ENCODE measurements at places on chromosomes 7 and 10.

DNA sequence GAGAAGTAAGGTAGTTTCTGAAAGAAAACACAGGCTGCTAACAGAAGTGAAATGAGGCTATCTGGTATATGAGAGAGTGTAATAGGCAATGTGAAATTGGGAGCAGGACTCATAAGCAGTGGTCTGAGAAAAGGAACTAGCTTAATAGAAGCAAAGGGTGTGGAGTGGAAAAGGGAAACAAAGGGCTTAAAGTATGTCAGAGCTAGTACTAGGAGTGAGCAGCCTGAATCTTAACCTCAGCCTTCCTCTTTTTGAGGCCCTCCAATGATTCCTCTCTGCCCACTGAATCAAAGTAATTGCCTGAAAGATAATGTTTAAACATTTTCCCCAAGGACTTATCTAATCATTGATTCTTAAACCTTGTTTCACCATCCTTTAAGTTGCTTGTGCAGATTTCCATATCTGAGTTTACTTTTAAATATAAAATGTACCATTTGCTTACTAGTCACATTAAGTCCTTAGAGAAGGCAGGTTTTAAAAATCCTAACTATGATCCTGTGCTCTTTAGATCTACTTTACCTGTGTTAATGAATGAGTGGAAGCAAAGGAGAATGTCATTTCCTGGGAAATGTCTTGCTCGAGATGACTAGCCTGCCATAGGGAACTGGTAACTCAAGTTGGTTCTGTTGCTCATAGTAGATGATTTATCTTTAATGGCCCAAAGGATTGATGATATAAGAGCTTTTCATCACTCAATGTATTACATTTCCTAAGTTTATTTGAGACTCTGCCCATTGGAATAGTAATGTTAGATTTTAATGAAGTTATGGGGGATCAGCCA lies 155.0 kb downstream of the SKAP2 start:
- peak; percentile 22 for DNase-seq

DNA sequence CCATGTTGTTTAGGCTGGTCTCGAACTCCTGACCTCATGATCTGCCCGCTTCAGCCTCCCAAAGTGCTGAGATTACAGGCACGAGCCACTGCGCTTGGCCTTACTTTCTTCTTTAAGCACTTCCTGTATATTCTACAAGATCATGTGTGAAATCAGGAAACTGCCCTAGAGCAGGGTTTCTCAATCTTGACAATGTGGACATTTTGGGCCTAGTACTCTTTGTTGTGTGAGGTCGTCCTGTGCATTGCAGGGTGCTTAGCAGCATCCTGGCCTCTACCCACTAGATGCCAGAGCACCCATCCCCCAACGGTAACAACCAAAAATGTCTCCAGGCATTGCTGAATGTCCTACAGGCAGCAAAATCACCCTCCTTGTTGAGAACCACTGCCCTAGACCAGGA lies 24.7 kb downstream of the RRP12 start:
- DNase-seq: no peak

- no peak for DNase-seq
These were observed 1.0 kb downstream of the CRPPA start for GRCh38 chr7:16420329-16420648.

DNA sequence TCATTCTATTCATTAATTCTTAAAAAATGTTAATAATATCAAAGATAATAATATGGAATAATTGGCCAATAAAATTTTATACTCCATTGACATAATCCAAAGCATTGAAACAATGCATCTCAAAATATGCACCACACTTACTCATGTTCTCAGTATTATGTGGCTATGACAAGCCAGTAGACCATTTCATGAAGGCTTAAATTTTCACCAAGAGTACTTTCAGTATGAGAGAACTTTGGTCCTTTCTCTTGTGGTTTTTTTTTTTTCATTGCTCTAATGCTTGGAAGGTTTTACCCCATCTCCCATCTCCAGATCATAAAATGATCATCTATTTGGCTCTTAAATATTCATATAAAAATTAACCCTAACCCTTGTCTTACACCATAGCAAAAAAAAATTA lies 45.5 kb upstream of the TMEM140 start:
- DNase-seq: no peak

DNA sequence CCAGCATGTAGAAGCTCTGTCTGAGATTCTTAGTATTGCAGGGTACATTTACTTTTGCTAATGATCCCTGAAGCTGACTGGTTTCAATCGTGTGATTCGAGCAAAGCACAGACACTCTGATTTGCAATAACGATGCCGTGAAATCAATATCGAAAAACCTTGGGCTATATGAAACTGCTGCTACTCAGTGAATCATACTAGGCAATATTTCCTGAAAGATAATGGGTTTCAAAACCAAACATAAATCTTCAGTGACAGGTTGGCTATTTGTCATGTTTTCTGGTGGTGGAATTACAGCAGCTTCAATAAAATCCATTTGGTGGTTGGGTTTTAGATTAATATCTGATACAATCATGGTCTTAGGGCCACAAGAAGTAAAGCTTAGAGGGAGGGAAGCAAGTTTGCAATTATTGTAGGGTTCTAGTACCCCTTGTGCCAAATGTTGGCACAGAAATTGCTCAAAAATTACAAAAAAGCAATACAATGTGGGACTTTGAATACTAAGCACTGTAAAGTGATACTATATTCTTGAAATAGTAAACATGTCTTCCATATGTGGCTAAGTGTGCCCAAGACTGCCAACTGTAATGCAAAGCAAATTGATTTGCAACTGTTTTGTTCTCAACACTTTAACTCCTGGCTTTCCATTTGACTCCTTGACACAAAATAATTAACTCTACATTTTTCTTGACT lies 112.4 kb upstream of the JAZF1 start:
- DNase-seq: no peak

DNA sequence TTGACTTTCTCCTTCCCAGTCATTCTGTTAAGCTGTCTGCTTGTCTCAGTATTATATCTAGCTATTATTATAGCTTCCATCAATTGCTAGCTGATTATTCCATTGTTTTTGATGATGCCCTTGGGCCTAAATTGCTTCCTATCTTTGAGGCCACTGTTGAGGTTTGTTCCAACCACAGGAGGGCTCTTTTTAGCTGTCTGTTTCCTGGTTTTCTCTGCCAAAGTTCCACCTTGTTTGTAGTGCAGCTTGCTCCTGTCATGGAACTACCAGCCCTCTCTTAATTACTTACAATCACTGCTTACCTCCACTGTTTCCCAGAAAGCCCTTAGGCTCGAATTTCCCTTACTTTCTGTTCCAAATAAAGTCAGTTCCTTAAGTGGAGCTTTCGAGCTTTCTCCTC lies 118.7 kb upstream of the SEC61G start:
- DNase-seq: no peak

DNA sequence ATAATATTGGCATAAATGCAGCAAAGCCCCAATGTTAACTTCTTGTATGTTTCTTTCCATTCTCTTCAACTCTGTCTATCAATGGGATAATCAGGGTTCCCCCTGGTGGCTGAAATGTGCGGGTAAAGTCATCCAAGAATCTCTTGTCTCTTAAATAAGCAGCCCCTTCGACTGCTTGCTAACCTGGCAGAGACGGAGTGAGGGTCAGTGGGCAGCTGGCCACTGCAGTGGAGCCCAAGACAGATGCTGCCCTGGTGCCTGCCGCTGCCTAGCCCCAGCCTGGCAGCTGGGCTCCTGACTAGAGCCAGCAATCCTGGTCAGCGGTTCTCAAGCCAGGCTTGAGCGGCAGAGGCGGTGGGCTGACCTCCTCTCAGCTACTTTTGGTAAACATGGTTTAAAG lies 248.9 kb downstream of the COBL start:
- peak; percentile 82 for DNase-seq

GRCh38 chr10:30734901-30735300 lies 105.3 kb upstream of the LYZL2 start:
- DNase-seq: no peak

GRCh38 chr7:86929293-86930109 lies 130.0 kb downstream of the ELAPOR2 start:
- no peak for DNase-seq

DNA sequence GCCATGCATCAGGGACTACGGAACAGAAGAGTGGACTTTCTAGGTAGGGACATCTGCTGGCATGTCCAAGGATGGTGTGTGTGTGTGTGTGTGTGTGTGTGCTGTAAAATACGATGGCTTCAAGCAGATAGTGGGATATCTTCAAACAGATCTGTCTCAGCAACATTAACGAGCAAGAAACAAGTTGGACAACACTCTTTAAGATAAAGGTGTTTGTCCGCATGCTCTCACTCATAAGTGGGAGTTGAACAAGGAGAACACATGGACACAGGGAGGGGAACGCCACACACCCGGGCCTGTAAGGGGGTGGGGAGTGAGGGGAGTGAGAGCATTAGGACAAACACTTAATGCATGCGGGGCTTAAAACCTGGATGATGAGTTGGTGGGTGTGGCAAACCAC lies 89.8 kb upstream of the AKR1E2 start:
- no peak for DNase-seq

DNA sequence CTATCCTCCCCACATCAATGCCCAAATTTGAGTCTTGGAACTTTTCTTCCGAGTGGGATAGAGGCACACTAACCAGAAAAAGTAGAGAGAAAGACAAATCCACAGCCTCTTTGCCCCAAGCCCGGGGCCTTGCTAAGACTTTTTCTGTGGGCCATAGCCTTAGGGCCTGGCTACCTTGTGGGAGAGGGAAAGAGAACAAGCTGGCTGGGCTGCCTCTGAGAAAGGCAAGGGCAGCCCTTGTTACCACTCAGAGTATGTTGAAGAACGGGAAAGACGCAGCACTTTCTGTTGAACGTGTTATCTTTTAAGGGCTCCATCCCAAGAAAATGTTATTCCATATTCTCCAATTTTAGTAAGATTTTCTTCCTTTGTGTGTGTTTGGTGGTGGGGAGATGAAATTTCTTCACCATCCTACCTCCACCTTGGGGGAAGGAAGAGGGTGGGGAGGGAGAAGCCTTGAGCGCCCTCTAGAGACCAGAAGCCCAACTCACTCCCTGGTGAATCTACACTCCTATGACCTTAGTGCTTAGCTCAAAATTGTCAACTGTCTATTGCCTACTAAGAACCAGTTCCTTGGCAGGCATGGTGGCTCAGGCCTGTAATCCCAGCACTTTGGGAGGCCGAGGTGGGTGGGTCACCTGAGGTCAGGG lies 3.9 kb upstream of the NRF1 start:
- no peak for DNase-seq

DNA sequence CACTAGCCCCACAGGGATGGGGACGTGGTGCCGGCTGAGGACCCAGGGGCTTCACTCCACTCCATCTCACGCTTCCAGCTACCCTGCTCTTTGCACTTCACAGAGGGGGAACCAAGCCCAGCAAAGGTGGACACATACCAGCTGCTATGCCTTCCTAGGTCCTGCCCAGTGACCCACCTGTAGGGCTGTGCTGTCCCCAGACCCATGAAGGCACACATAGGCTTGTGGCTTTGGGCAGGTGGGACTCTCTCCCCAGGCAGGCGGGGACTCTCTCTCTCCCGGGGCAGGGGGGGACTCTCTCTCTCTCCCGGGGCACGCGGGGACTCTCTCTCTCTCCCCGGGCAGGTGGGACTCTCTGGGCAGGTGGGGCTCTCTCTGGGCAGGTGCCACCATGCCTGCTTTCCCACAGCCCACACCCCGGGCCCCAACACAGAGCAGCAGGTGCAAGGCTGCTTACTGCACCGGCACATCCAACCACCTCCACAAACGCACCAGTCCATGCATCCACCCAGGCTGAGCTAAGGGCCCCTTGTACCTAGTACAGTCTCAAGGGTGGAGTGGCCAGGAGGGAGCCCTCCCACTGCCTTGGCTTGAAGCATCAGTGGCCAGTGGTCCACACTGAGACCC lies 13.8 kb upstream of the GPR146 start:
- no peak for DNase-seq
